T-helper 17 cell (primary cell): ENCODE measurements at places on chromosomes 3 and 15.

DNA sequence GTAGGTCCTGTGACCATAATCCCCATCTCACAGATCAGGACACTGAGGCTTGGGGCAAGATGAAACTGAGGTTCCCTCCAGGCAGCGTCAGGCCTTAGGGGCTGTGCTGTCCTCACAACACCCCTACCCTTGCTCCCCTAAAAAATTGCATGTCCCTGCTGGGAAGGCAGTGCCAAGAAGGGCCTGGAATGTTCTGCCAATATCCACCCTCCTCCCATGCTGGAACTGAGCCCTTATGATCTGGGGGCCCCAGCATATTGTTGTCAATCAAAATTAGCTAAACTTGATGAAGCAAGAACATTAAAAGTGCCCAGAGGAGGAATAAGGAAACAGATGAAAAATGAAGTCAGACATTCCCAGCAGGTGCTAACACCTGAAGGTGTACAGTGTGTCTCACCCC, 13.4 kb upstream of the RTP3 start:
- DNase-seq: no peak

DNA sequence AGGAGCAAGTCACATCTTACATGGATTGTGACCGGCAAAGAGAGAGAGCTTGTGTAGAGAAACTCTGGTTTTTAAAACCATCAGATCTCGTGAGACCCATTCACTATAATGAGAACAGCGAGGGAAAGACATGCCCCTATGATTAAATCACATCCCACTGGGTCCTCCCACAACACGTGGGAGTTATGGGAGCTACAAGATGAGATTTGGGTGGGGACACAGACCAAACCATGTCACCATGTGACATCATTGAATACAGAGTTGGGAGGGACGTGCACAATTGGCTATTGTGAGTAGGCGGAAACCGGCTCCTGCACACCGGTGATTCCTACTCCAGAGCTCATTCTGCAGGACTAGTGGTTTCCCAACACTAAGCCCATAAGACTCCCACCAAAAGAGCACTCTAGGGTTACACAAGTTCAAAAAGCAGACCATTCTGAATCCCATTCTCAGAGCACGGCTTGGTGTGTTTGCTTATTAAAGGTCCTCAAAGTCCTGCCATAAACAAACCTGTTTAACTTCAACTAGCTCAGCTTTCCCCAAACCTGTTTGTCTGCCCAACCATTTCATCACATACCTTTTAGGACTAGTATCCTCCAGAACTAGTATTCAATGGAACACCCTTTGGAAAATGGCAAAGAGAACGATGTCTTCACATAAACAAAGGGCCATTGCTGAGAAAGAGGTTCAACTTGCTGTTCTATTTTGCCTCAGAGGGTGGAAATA, 167.6 kb downstream of the TLE3 start:
- no peak for DNase-seq

GRCh38 chr15:63473007-63473748, 31.2 kb upstream of the USP3 start:
- peak; percentile 36 for DNase-seq

GRCh38 chr3:83230841-83231240, 1469.4 kb upstream of the GBE1 start:
- no peak for DNase-seq
